T-cell (primary cell): ENCODE measurements at places on chromosomes 5 and 9. TPM values are rescaled to one million over a fixed set of nuclear protein-coding genes. Genes with fewer than 3 reads are reported as not detected.

The SPATA31C1 gene
- total RNA-seq, result not detected

The INSL4 gene
- total RNA-seq, result not detected

DNA sequence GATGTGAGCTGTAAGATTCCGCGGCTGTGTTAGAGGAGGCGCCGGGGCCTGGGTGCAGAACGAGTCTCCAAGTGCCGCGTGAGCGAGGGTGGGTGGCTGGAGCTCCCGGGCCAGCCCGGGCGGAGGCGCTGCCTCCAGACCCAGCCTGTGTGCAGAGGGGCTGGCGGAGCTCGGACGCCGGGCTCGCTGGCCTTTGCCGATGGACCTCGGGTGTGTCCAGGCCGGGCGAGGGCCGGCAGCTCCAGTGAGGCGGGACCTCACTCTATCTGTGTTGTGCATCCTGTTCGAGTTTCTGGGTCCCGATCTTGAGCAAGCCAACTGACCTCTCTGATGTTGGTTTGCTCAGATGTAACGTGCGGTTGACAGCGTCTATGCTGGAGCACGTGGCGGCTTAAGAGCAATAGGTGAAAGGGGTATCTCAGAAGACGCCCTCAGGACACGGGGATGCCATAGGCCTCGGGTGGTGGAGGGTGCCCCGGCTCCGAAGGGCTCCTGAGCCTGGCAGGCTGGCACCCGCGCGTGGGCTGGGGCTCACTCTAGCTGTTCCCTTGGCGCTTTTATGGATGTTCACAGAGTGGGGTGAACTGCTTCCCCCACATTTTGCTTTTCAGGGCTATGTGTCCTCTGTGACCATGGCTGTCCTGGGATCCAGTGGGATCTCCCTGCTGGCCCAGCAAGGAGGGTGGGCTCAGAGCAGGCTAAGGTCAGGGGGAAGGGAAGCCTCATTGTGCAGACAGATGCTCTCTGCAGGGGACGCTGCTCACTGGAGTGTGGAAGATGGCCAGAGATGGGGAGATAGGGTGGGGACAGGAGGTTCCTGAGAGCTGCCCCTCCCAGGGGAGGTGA, 69.8 kb downstream of the MRPL36 start:
- H3K4me3 ChIP-seq, result no peak overlapping the region
- no peaks in the 10 kb centered on the region for H3K36me3 ChIP-seq
- peaks cover 53% of the 10 kb centered on the region for H3K27me3 ChIP-seq
- H3K4me1 ChIP-seq, result no peaks in the 10 kb centered on the region
- no peak for DNase-seq

- H3K27me3 ChIP-seq, result no peaks in the 10 kb centered on the region
- H3K27ac ChIP-seq, result no peak overlapping the region
- no peak overlapping the region for H3K4me3 ChIP-seq
- DNase-seq, result no peak
- H3K36me3 ChIP-seq, result no peaks in the 10 kb centered on the region
Observed at GRCh38 chr9:90032296-90033027, 427.6 kb downstream of the GADD45G start.

DNA sequence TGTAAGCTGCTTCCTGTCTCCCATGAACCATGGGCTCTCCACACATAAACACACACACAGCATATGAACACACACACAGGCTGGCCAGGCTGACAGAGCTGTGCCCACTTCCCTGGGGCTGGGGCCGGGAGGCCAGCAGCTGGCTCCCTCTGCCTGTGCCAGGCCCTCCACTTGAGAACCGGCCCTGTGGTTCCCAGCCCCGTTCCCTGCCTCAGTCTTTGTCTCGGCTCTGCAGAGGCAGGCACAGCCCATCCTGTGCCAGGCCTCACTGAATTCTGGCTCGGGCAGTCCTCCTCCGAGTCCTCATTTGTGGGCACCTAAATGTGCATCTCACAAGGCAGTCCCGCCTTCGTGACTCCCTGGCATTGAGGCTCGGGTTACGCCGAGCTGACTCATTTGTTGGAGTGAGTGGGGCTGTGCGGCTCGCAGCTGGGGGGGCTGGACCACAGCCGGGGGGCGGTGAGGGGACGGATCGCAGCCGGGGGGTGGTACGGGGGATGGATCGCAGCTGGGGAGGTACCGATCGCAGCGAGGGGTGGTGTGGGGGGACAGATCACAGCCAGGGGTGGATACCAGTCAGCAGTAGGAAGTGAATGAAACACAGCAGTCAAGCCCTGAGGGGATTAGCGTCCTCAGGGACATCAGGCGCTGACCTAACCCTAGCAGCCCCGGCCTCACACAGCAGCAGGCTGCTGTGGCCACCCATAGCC, 72.3 kb downstream of the PSMB7 start:
- peaks cover 10% of the 10 kb centered on the region for H3K36me3 ChIP-seq
- H3K4me3 ChIP-seq, result no peak overlapping the region
- H3K4me1 ChIP-seq, result no peaks in the 10 kb centered on the region
- DNase-seq, result no peak
- H3K27me3 ChIP-seq, result no peaks in the 10 kb centered on the region
